ENCODE measurements at places on chromosomes 4 and X.

DNA sequence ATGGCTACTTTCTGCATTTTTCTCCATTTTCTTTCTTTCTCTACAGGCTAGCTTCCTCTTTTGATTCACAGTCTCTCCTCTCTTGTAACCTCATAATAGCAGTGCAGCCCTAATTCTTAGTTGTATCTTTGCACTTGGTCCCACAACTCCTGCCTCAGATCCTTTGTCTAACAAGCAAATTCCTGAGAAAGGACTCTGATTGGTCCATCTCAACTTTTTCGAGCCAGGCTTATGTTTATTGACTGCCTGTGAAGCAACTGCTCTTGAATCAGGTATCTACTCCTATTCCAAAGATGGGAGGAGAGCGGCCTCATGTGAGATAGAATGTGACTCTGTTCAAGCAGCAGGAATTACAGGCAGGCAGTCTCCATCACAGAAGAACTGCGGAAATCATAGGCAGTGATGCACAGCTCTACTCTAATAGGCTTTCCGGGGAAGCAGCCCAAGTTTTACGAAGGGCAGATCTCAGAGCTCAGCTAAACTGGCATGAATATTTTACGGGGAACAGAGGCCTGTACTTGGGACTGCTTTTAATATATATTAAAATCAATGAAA lies 123.5 kb downstream of the GABRB1 start:
- DNase-seq, result no peak

- no peak for DNase-seq
These were observed 47.8 kb upstream of the SETD7 start for GRCh38 chr4:139603576-139604410.

- DNase-seq, result no peak
These were observed 26.1 kb downstream of the PPP2R3B start for GRCh38 chrX:360496-361150.

DNA sequence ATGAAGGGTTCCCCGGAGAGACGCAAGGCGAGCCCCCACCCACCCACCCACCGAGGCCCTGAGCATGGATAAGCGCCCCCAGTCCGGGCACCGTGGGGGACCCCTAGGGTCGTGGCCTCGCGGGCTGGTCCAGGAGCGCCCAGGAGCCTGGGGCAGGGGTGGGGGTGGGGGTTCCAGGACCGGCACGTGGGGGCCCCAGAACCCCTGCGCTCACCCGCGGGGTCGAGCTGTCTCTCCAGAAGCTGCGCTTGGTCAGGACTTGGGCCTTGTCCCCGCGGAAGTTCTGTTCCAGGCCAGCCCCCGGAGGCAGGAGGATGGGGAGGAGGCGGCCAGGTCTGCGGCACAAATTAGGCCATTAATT lies 11.2 kb upstream of the SHOX start:
- DNase-seq, result no peak

- DNase-seq, result no peak
These were observed 10.9 kb downstream of the MTMR1 start for GRCh38 chrX:150704030-150704613.
